ENCODE measurements at places on chromosomes 11 and 22. TPM values are rescaled to one million over a fixed set of nuclear protein-coding genes. Genes with fewer than 3 reads are reported as not detected.

ZNF143 gene
- total RNA-seq: 43.0 TPM

DNA sequence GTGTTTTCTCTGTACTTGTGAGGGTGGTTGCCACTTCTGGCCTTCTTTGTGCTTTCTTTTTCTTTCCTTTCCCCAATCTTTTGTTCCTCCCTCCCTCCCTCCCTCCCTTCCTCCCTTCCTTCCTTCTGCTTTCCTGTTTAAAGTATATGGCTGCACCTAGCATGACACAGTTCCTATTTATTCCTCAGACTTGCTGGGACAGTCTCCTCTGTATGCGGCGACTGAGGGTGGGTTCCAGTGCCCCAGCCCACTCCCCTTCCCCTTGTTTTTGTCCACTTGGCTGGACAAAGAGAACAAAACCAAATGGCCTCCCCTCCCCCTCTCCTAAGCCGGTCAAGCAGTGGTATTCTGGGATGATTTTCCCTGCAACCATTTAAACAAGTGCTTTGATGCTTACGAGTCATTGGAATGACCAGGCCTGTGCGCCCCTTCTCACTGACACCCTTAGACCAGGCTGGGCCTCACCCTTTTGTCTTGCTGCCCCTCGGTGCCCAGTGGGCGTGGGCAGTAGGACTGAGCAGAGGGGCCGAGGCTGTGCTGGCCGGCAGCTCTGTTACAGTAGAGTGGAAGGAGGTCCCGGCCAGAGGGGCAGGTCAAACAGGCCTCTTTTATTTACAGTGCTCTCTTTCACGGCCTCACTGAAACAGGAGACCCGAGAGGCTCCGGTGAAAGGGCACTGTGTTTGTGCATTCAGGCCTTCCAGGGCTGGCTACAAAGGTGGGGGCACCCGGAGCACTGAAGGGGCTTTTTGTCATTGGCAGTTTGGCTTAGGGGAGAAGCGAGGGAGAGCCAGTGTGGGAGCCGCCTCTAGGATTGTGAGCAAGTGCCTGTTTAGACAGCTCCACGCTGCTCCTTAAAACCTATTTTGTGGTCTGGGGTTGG is 32.2 kb downstream of the ZBTB16 start:
- DNase-seq: no peak

SLC5A4 gene
- not detected for total RNA-seq

DNA sequence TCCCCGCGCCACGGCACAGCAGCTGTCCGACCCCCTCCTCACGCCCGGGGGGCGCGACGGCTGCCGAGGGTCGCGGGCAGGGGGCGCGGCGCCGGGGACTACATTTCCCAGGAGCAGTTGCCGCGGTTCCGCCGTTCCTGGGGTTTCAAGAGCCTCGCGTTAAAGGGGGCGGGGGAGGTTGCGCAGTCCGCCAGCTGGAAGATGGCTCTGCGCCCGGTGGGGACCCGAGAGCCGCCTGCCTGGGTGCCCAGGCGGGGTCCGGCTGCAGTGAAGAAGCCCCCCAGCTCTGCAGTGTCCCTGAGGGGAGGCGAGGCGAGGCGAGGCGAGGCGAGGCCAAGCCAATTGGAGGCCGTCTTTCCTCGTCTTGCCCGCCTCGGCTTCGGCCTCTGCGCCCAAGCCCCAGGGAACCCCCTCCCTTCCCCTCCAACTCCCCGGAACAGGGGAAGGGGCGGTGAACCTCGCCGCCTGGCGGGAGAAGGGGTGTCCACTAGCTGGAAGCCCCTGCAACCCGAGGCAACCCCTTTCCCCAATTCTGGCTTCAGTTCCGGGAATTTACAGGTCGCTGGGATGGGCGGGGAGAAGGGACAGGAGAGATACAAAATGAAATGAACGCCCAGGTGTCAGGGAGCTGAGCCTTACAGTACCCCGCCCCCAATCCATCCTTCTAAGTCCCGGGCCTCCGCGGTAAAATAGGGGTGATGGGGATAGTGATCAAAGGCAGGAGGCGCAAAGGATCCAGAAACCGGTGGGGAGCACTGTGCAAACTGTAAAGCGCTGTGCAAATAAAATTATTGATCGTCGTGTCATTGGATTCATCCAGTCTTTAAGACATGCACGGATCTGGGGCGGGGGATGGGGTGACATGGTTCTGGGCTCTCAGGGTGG is 5.2 kb upstream of the GCAT start:
- peak; percentile 85 for DNase-seq

DNA sequence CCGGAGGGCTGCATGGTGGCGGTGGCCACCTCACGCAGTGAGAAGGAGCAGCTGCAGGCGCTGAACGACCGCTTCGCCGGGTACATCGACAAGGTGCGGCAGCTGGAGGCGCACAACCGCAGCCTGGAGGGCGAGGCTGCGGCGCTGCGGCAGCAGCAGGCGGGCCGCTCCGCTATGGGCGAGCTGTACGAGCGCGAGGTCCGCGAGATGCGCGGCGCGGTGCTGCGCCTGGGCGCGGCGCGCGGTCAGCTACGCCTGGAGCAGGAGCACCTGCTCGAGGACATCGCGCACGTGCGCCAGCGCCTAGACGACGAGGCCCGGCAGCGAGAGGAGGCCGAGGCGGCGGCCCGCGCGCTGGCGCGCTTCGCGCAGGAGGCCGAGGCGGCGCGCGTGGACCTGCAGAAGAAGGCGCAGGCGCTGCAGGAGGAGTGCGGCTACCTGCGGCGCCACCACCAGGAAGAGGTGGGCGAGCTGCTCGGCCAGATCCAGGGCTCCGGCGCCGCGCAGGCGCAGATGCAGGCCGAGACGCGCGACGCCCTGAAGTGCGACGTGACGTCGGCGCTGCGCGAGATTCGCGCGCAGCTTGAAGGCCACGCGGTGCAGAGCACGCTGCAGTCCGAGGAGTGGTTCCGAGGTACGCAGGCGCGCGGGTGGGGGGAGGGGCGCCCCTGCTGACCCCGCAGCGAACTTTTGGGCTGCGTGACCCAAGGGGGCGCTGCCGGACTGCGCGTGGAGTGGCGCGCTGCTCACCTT is 670 bp downstream of the NEFH start:
- DNase-seq: no peak

FXYD2 gene
- 1.1 TPM for total RNA-seq

DNA sequence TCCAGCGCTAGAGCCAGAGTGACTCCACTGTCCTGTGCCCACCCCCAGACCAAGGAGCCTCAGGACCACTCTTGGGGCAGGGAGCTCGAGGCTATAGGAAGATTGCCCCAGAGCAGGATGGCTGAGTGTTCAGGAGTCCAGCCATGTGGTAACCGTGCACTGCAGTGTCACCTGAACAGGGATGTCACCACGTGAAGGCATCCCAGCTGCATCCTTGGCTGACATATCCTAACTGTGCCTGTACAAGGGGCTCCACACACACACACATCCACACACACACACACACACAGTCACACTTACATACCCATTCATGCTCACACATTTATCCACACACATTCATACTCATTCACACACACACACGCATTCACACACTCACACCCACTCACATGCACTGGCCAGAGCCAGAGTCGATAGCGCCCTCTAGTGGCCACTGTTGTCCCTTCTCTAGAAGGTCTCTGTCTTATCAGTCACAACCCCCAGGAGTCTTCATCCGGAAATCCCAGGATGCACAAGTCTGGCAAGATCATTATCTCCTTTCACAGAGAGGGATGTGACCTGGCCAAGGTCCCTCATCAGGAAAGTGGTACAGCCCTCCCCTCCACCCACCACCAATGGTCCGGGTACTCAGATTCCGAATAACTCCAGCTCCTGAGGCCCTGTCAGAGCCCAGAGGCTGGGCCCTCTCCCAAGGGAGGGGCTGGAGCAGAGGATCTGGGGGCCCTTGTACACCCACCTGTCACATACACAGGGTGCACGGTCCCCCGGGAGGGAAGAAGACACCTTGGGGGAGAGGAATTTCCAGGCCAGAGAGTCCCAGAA is 55.1 kb downstream of the IGLL5 start:
- DNase-seq: peak; percentile 91

ALDH3B2 gene
- not detected for total RNA-seq

GRCh38 chr22:38285018-38285417 is 12.2 kb upstream of the TMEM184B start:
- DNase-seq: no peak

DNA sequence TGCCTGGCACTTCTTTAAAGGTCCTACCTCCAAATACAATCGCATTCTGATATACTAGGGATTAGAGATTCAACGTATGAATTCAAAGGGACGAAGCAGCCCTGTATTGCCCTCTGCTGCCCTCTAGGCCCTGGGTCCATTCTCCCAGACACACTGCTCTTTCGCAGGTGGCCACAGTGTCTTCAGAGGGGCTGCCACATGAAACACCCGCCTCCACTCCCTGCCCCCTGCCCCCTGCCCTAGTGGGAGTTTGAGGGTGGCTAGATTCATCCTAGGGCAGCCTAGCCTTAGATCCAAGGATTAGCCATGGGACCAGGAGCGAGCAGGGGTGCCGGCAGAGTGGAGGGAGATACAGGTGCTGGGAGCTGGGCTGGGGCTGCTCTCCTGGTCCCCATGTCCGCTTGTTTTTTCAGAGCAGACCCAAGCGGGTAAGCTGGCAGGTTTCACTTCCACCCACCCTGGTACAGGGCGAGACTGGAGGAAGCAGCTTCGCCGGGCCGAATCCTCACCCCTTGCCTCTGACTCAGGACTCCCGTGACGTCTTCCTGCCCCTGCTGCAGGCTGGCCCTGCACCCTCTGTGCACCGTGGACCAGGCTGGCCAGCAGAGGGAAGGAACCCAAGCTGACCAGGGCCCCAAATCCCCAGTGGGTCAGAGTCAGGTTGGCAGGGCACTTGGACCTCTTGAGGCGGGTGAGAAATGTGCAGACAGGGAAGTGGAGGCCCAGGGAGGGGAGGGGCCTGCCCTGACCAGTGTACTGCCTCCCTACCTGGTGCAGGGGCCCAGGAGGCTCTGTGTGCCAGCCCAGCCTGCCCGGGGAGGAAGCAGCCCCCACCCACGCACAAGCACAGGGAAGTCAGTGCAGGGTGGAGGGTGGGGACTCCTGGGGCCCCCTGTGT is 28.4 kb upstream of the HMOX1 start:
- DNase-seq: no peak

DNA sequence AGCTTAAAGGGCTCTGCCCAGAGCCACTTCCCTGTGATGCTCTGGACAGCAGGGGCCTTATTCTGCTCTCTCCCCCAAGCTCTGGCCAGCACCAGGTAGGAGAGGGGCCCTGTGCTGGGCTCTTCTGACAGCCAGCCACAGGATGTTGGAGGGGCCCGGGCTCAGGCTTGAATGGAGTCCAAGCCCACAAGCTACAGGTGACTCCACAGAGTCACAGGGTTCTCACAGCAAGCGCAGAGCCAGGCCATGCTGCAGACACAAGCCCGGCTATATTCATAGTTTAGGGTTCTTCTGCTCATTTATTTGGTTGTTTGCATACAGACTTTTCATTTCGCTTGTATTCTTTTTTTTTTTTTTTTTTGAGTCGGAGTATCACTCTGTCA is 1392.8 kb downstream of the BRD1 start:
- no peak for DNase-seq
